Prostate gland (tissue), 2 donors: ENCODE measurements at places on chromosomes 7 and 10. TPM values are rescaled to one million over a fixed set of nuclear protein-coding genes. Genes with fewer than 3 reads are reported as not detected.

Gene CALHM3
- 0.51 TPM for total RNA-seq

GRCh38 chr10:10642751-10643150 is 374.9 kb upstream of the CELF2 start:
- no peak for DNase-seq

- DNase-seq, result no peak
Observed at GRCh38 chr7:44375926-44376342, 50.5 kb upstream of the CAMK2B start.

Gene MYPN
- total RNA-seq, result 1.5 TPM

DNA sequence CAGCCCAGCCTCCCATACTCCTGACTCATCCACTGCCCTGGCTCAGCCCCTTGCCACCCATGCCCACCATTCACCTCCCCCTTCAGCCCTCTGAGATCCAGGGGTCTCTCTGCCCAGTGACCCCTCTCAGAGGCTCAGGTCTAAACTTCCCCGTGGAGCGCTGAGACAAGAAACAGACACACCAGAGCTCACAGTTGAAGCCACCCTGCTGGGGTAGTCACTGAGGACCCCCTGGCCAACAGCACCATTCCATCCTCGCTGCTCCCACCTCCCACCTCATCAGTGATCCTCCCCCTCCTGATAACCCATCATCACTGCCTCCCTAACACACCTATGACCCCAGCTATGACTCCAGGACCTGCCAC is 100.7 kb downstream of the GRID1 start:
- DNase-seq, result no peak
